ENCODE measurements at places on chromosomes 2 and 18.

DNA sequence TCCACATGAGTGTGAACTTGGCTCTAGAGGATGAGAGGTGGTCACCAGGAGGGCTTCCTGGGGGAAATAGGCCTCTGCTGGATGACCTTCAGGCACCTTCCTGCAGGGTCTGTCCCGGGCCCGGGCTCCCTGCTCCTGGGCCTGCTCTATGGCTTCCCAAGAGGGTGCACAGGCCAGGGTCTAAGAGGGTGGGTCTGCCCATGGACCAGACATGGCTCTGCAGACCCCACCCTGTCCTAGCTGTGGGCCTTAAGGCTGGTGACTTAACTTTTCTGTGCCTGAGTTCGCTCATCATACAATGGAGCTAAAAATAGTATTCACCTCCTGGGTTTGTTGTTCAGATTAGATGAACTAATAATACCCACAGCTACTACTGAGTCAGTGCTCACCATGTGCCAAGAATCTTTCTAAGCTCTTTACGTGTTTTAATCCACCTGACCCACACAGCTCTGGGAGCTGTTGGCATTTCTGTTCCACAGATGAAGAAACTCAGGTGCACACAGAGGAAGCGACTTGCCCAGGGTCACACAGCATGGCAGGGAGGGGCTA, 14.4 kb downstream of the INHBB start:
- DNase-seq: no peak

GRCh38 chr2:187475499-187476248, 27.6 kb upstream of the CALCRL start:
- no peak for DNase-seq

DNA sequence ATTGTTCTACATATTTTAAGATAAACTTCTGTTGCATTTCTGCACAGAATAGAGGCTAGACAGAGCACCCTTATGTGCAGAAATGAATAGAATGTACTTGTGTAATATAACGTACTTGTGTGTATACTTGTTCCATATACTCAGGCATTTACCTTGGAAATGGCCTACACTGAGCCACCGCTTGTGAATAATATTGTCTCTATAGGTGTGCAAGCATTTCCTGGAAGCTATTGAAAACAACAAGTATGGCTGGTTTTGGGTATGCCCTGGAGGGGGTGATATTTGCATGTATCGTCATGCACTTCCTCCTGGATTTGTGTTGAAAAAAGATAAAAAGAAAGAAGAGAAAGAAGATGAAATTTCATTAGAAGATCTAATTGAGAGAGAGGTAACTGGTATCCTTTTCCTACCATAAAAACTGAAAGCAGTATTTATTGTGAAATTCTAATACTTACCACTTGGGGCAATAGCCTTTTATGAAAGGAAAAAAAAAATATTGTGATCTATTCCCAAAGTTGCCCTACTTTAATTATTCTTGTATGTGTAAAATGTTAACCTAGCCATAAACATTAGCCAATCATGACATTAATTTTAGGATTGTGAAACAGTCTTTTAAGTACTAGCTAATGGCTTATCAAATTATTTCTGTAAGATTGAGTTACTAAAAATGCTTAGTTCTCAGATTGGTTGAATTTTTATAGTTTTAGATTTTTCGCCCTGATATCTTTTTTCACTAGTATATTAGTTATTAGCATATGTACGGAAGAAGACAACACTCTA, 18.0 kb downstream of the ZC3H15 start:
- no peak for DNase-seq

GRCh38 chr2:173434762-173435569, 80.3 kb downstream of the CDCA7 start:
- DNase-seq: no peak

- no peak for DNase-seq
Observed at GRCh38 chr18:51169731-51170130, 27.8 kb downstream of the MEX3C start.

- DNase-seq: no peak
Observed at GRCh38 chr2:43495727-43496126, 100.1 kb downstream of the THADA start.

Data from H9 (cell line).